ENCODE measurements at places on chromosomes 1 and 21. TPM values are rescaled to one million over a fixed set of nuclear protein-coding genes. Genes with fewer than 3 reads are reported as not detected.

DIO1 gene
- not detected for total RNA-seq

KCNK1 gene
- 9.4 TPM for total RNA-seq

KRTAP21-2 gene
- total RNA-seq, result not detected

HAO2 gene
- not detected for total RNA-seq

OR2M3 gene
- not detected for total RNA-seq

MPL gene
- 0.34 TPM for total RNA-seq

GLMP gene
- total RNA-seq, result 40.7 TPM

GNAT2 gene
- total RNA-seq, result not detected

TESK2 gene
- total RNA-seq, result 5.1 TPM

CNR2 gene
- not detected for total RNA-seq
